PC-9 (cell line): ENCODE measurements at places on chromosomes 5 and 9. TPM values are rescaled to one million over a fixed set of nuclear protein-coding genes. Genes with fewer than 3 reads are reported as not detected.

MAP1B gene
- total RNA-seq: 159 and 163 TPM in 2 replicates

C9orf43 gene
- total RNA-seq: 1.5 and 2.5 TPM in 2 replicates

FAT2 gene
- 0.28 and 0.48 TPM in 2 replicates for total RNA-seq

NSUN2 gene
- total RNA-seq: 148 and 155 TPM in 2 replicates

CTXN3 gene
- total RNA-seq: not detected in 2 replicates

DNA sequence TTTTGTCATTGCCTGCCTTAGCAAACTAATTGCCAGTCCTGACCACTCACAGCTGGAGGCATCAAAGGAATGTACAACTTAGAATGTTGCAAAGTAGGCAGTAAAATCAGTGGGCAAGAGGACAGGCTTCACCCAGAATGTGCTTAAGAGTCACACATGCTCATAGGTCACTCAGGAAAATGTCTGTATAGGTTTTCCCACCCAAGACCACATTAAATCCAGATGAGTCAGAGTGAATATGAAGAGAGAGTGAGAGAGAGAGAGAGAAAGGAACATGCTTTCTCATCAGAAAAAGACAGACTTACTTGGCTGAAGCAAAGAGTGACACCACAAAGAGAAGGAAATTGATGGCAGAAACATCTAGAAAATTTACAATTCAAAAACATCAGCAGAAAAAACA, 37.9 kb downstream of the PLEKHG4B start:
- DNase-seq: no peak
- H3K27ac ChIP-seq: no peak overlapping the region
- H3K36me3 ChIP-seq: no peaks in the 10 kb centered on the region
- H3K27me3 ChIP-seq: peaks cover 90% of the 10 kb centered on the region
- no peak overlapping the region for H3K4me3 ChIP-seq

GRCh38 chr9:113601656-113602055, 138.1 kb downstream of the RGS3 start:
- H3K27me3 ChIP-seq: no peaks in the 10 kb centered on the region
- H3K27ac ChIP-seq: no peak overlapping the region
- DNase-seq: no peak
- H3K36me3 ChIP-seq: no peaks in the 10 kb centered on the region

GRCh38 chr5:172097356-172097755, 90.7 kb downstream of the STK10 start:
- DNase-seq: no peak
- no peak overlapping the region for H3K27ac ChIP-seq
- peaks cover 1% of the 10 kb centered on the region; the same call in 1 of the 2 replicates for H3K4me1 ChIP-seq
- H3K27me3 ChIP-seq: no peaks in the 10 kb centered on the region

GRCh38 chr5:44046619-44047364, 342.4 kb downstream of the FGF10 start:
- H3K27me3 ChIP-seq: no peaks in the 10 kb centered on the region
- no peak overlapping the region for H3K27ac ChIP-seq
- H3K4me1 ChIP-seq: no peaks in the 10 kb centered on the region
- DNase-seq: no peak
- no peak overlapping the region for H3K4me3 ChIP-seq

DNA sequence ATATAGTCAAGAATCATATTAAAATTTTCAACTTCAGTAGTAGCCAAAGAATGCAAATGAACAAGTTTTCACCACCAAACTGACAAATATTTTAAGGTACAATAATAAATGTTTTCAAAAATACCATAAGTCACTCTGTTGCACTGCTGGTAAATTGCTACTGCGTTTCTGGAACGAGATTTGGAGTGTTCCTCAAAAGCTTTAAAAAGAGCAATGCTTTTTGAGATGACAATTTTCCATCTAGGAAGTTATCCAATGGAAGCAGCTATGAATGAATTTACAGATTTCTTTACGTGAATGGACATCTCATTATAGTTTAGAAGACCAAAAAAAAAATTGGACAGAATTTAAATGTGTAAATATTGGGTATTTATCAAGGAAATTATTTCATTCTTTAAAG, 173.2 kb upstream of the OR13F1 start:
- no peak overlapping the region for H3K27ac ChIP-seq
- H3K36me3 ChIP-seq: no peaks in the 10 kb centered on the region
- H3K27me3 ChIP-seq: no peaks in the 10 kb centered on the region
- H3K4me3 ChIP-seq: no peak overlapping the region
- H3K4me1 ChIP-seq: no peaks in the 10 kb centered on the region

- H3K27ac ChIP-seq: no peak overlapping the region
- H3K27me3 ChIP-seq: no peaks in the 10 kb centered on the region
- peaks cover 6% of the 10 kb centered on the region; the same call in 1 of the 2 replicates for H3K4me1 ChIP-seq
- H3K36me3 ChIP-seq: no peaks in the 10 kb centered on the region
These were observed 784 bp downstream of the MAMDC4 start for GRCh38 chr9:136852664-136853595.

DNA sequence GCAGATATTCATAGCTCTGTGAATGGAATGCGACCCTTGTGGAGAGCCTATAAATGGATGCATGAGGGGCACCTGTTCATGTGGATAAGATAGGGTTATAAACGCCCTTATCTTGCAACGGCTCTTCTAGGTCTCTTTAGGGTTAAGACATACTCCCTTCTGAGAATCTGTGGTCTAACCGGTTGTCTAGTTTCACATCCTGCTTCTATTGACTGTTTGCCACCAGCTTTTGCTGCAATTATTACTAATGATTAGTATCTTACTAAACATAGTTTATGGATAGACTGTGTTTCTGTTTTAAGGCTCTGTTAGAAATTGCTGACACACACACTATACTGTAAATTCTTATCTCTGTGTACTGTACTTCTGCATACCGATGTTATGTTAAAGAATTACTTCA, 198.9 kb upstream of the CYLC2 start:
- H3K27ac ChIP-seq: no peak overlapping the region
- DNase-seq: no peak
- no peaks in the 10 kb centered on the region for H3K27me3 ChIP-seq
- H3K36me3 ChIP-seq: no peaks in the 10 kb centered on the region
- no peak overlapping the region for H3K4me3 ChIP-seq

DNA sequence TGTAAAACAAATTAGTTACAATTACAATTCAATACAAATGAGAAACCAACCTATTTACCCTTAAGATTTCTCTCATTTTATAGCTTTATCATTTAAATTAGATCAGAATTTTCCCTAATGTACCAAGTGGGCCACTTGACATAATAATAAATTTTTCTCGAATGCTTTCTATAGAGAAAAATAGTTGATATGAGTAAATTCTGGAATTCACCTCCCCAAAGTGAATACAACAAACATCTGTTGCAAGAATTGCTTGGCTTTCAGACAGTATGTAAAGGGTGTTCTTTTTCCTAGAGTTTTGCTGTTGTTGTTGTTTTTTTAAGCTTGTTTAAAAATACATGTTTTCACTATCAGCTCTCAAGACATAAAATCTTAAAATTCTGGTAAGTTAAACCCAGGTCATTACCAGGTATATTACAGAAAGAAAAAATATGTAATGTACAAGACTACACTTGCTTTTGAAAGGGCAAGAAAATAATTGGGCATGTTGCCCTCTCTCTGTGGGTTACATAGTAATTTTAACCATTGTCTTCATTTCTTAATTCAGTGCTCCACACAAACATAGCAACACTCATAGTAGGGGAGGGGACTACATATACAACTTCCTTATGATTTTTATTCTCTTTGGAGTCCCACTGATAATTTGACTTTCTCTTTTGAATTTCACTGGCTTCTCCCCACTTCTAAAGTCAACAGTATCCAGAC, 200.6 kb downstream of the ARL15 start:
- no peaks in the 10 kb centered on the region for H3K4me1 ChIP-seq
- H3K4me3 ChIP-seq: no peak overlapping the region
- H3K36me3 ChIP-seq: no peaks in the 10 kb centered on the region
- no peak overlapping the region for H3K27ac ChIP-seq

DNA sequence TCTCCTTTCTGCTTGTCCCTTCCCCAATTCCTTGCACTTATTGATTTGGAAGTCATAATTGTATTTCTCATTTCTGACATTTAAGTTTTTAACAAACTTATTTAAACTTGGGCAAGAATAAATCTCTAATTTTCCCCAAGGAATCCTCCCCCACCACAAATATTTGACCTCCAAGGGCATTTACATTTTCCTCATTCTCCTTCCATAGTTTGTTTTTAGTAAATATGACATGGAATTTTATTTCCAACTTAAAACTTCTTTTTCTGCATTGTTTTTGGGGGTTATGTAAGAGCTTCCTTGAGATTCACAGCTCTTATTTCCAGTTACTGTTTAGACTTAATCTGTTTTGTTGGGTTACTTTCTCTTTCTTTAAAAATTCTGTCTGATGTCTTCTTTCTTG, 64.9 kb downstream of the ZNF618 start:
- no peak overlapping the region for H3K4me3 ChIP-seq
- H3K36me3 ChIP-seq: no peaks in the 10 kb centered on the region
- no peak overlapping the region for H3K27ac ChIP-seq
- no peak for DNase-seq

DNA sequence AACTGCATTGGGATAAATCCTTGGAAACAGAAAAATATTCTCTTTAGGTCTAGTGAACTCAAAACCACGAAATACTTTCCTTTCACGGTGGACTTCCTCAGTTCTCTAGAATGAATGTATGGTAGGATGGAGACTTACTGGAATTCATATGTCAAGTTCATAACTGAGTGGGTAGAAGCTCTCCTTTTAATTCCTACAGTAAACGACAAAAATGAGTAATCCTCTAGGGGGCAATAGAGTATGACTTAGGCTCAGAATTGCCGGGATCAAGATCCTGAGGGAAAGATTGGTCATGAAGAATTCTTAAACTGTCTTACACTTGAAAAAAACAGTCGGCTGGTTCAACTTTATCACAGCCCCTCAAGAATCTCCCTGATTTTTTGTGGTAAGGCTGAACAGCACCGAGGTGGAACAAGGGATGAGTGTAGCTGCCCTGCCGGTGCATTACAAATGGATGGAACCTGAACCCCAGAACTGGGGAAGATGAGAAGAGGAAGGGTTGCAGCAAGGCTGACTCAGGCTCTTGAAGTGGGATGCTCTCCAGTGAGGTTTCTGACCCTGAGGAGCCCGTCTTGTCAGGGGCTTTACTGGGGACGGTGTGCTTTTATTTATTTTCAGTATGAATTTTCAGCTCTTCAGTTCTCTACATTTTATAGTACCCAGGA, 14.0 kb upstream of the LOX start:
- no peak overlapping the region for H3K4me3 ChIP-seq
- H3K27ac ChIP-seq: no peak overlapping the region
- H3K27me3 ChIP-seq: no peaks in the 10 kb centered on the region
- no peaks in the 10 kb centered on the region for H3K36me3 ChIP-seq

GRCh38 chr5:72498284-72498683, 8.9 kb downstream of the ZNF366 start:
- no peaks in the 10 kb centered on the region for H3K36me3 ChIP-seq
- no peak overlapping the region for H3K27ac ChIP-seq
- no peak for DNase-seq
- no peak overlapping the region for H3K4me3 ChIP-seq

DNA sequence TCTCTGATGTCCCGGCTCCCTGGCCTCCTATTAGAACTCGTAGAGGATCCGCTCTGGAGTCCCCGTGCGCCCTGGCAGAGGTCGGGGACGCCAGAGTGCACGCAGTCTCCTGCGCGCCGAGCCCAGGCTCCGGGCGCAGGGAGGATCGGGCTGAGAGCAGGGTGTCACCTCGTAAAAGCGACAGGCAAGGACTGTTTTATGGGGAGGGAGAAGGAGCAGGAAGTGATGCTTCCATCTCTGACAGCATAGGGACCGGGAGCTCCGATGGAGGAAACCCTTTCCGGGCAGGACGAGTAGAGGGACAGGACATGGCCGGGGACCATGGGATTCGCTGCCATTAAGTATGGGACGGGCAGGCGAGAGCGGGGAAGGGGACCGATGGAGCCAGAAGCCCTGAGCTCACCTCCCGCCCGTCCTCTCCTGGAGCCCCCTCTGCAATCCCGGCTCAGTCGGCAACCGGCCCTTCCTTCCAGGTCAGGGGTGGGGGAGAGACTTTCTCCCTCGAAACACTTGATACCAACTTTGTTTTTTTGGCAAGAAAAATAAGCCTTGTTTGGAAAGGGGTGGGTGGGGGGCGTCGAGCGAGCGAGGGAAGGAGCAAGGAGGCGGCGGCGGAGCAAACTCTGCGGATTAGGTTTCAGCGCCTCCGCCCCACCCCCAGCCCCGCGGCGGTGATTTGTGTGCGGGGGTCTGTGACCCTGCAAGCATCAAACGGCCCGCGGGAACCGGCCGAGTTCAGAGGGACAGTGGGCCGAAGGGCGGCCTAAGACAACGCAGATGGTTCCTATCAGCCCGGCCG, 12.6 kb downstream of the LMX1B start:
- no peak overlapping the region for H3K27ac ChIP-seq
- no peak overlapping the region for H3K4me3 ChIP-seq
- H3K36me3 ChIP-seq: no peaks in the 10 kb centered on the region
- H3K4me1 ChIP-seq: no peaks in the 10 kb centered on the region

GRCh38 chr9:74498621-74499095, 1.5 kb downstream of the RORB start:
- no peaks in the 10 kb centered on the region for H3K36me3 ChIP-seq
- H3K27me3 ChIP-seq: peaks cover 6% of the 10 kb centered on the region; the same call in 1 of the 2 replicates
- DNase-seq: no peak
- no peak overlapping the region for H3K27ac ChIP-seq
- no peak overlapping the region for H3K4me3 ChIP-seq

DNA sequence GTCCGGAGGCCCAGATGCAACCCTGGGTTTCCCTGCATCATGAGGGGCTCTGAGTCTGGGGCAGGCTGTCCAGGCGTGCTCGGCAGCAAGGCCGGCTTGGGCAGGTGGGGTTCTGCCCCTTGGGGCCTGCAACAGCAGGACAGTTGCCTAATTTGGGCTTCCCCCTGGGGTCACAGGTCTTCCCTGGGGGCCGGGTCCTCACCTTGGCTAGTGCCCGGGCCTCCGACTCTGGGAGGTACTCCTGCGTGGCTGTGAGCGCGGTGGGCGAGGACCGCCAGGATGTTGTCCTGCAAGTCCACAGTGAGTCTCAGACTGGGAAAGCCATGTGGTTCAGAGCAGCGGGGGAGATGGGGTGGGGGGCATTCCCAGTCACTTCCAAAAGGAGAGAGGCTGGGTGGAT, 82.1 kb upstream of the ASS1 start:
- H3K4me1 ChIP-seq: peaks cover 24% of the 10 kb centered on the region
- H3K4me3 ChIP-seq: no peak overlapping the region
- no peak for DNase-seq
- H3K27me3 ChIP-seq: no peaks in the 10 kb centered on the region
- H3K36me3 ChIP-seq: no peaks in the 10 kb centered on the region
- H3K27ac ChIP-seq: no peak overlapping the region
